Stimulated activated CD8-positive, alpha-beta memory T cell treated with anti-CD3 and anti-CD28 coated beads, Interleukin-7, amount 100 ng/mL, for 4 hours (primary cell): ENCODE measurements at places on chromosomes 4 and X.

GRCh38 chr4:137065311-137065710, 467.0 kb downstream of the PCDH18 start:
- no peak for DNase-seq

- no peak for DNase-seq
These were observed 231.5 kb downstream of the PCDH18 start for GRCh38 chr4:137300776-137301175.

- DNase-seq: no peak
These were observed 2.0 kb upstream of the GPR34 start for GRCh38 chrX:41686788-41687187.

DNA sequence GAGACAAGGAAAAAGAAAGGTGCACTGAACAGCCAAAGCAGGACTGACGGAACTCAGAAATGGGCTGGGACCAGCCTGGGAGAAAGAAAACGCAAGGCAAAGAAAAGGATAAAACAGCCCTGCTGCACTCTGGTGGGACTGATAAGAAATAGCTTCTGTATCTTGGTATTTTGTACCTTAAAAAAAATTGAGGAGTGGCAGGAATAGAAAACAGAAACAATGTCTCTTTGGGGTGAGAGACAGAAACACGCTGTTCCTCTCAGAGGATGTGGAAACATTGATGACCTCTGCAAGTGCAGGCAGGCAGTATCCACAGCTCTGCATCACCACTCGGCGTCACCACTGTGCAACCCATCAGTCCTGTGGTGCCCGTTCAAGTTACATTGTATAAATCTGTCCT, 152.5 kb upstream of the SPRY1 start:
- DNase-seq: no peak

- DNase-seq: no peak
These were observed 40.0 kb upstream of the SMARCA5 start for GRCh38 chr4:143473334-143474126.

GRCh38 chrX:33138677-33139249, 72.6 kb downstream of the DMD start:
- DNase-seq: no peak

DNA sequence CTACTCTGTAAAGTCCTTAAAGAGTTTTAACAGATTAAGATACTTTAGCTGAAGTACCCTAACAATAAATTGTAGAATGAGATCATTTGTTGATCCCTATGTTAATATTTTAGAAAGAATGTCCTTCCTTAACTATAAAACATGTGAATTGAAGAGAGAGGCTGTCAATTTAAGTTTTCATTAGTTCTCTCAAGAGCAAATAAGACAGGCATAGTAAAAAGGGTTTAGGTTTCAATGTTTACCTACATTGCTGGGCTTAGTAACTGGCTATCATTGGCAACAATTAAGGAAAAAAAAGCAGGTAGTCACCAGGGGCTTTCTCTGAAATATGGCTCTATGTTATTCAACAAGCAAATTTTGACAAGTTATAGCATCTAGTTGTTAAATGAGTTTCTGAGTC, 91.5 kb downstream of the ATRX start:
- DNase-seq: no peak

DNA sequence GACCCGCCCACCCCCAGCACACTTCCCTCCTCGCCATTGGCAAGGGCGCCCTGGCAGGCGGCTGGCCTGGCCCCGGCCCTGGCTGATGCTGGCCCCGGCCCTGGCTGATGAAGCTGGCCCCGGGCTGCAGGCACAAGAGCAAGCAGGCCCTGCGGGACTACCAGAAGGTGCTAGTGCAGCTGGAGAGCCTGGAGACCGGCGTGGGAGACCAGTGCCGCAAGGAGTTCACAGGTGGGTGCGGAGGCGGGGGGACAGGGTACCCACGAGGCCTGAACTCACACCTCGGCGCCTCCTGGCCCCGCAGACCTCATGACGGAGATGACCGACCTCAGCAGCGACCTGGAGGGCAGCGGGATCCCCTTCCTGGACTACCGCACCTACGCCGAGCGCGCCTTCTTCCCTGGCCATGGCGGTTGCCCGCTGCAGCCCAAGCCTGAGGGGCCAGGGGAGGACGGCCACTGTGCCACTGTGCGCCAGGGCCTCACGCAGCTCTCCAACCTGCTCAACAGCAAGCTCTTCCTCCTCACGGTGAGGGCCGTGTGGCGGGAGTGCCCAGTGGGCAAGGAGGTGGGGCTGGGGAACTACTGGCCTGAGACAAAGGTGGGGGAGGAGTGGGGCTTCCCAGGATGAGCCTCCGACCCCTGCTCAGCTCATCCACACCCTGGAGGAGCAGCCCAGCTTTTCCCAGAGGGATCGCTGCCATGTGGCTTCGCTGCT, 6.1 kb upstream of the SRPK3 start:
- DNase-seq: no peak

DNA sequence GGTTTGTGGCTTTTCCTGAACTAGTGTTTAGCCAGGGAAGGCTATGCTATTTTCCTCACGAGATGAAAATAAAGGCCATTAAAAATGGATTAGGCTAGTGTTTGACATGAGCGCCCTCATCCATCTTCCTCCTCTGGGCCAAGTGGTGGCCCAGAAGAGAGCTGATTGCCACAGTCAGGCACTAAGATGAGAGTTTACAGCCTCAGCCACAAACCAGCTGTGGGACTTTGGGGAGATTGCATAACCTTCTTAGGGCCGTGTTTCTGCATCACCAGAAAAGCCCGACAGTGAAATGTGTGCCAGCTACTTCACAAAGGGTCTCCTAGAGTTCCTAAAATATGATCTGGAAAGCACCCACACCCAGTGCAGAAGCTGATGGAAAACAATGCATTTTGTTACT, 42.3 kb upstream of the LNX1 start:
- no peak for DNase-seq

GRCh38 chrX:132940727-132941327, 17.6 kb downstream of the HS6ST2 start:
- DNase-seq: no peak

GRCh38 chr4:60452266-60452665, 747.9 kb upstream of the ADGRL3 start:
- DNase-seq: no peak

- no peak for DNase-seq
These were observed 329.4 kb downstream of the KLHL4 start for GRCh38 chrX:87846956-87847355.

- no peak for DNase-seq
These were observed 30.3 kb downstream of the LRPAP1 start for GRCh38 chr4:3501825-3502425.

DNA sequence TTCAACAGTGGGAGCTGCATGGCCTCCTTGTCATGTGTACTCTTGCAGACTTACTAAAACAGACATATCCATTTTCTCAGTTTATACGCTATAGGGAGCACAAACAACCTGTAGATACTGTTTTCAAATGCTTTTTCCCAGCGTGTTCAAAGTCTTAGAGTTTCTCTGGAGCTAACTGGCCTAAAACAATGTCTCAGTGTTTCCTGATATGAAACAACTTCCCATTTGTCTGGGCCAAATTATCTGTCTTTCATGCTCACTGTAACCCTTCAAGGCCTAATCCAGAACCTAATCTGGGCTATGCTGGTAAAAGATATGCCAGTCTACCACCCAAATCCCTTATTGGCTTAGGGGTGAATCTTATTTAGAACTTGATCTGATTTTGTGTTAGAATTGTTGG, 38.8 kb downstream of the RAB40A start:
- no peak for DNase-seq

- no peak for DNase-seq
These were observed 108.6 kb downstream of the TNIP2 start for GRCh38 chr4:2647403-2648158.

GRCh38 chr4:69497076-69497475, 1.4 kb upstream of the UGT2B4 start:
- no peak for DNase-seq

GRCh38 chrX:1224954-1225353, 12.5 kb upstream of the CRLF2 start:
- DNase-seq: no peak

- no peak for DNase-seq
These were observed 257.8 kb downstream of the FAT4 start for GRCh38 chr4:125572601-125573000.

DNA sequence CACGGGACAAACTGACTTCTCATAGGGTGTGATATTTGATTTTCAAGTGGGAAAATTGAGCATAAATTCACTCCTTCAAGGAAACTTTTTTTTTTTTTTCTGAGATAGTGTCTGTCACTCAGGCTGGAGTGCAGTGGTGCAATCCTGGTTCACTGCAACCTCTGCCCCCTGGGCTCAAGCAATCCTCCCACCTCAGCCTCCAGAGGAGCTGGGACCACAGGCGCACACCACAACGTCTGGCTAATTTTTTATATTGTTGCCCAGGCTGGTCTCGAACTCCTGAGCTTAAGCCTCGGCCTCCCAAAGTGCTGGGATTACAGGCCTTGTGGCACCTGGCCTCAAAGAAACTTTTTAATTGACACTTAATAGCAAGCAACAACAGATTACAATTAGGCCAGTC, 13.8 kb downstream of the CLDN34 start:
- DNase-seq: no peak

GRCh38 chrX:66019974-66020373, 19.9 kb downstream of the VSIG4 start:
- DNase-seq: no peak

- DNase-seq: no peak
These were observed 54.7 kb downstream of the RBPJ start for GRCh38 chr4:26375551-26375950.

DNA sequence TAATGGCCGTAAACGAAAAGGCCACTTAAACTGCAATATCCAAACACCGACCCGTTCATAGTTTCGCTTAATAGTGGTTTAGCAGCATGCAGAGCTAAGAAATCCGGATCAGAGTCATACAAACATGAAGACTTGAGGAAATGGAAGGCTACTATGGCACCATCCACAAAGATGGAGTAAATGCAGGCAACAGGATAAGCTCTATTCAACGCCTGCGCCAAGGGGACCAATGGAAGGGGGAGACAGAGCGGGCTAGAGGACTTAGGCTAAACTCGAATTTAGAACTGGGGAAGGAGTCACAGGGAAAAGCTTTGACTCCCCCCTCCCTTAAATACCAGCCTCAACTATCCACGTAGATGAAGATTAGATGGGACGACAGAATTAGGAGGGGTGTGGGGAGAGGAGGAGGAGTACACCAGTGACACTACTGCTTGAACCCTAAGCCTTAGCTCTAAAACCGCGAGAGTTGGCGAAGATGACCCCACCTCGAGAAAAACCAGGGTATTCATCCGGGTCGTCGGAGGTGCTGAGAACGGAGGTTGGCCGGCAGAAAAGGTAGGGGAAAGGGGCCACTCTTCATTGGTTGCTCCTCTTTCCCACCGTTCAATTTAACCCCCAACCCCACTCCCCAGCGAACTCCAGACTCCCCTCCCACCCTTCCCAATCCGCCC, 3.5 kb downstream of the HUWE1 start:
- DNase-seq: peak; percentile 10

DNA sequence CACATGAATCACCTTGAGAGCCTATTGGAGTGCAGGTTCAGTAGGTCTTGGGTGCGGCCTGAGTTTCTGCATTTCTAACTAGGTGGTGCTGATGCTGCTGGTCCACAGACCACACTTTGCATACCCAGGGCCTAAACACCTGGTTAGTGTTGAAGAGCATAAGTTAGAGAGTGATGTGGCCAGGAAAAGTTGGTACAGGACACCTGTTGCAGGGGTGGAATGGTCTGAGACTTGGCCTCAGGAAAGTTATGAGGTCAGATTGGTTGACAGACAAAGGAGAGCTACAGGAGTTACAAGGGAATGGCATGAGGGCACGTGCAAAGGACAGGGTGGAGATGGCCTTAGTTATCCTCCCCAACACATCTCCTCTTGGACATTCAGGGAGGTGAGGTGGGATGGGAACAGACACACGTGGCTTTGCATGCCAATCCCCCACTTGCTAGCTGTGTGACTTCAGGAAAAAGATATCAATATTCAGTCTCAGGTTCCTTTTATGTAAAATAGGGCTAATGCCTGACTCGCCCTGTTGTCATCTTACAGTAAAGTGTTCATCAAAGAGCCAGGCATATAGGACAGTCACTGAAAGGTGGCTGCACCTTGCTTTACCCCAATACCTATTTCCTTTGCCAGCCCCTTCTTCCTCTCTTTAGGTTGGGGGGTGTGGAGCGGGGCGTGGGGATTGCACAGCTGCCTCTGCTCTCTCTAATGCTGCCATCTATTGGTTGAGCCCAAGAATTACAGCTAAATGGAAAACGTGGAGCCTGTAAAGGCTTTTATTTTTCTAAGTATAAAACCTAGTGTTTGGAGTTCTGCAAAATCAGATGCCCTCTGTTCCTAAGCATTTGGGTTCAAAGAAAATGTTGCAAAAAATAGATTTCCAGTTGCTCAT, 47.5 kb downstream of the ATG4A start:
- no peak for DNase-seq

- no peak for DNase-seq
These were observed 61.4 kb downstream of the DDX53 start for GRCh38 chrX:23061116-23061515.

DNA sequence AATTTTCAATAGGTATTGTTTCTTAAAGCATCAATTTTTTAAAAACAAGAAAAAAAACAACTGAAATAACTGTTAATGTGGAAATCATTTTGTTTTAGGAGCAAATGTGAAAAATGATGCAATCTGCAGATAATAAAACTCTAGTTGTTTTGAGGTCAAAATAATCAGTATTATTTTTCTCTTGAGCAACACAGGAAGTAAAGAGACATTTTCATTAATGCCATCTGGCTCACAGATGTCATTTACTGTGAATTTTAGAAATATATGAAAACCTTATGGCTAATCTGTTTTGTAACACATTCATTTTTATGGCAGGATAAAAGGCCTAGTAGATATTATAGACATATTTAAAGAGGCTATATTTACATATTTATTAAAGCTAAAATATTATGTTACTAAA, 141.6 kb downstream of the PCDH18 start:
- DNase-seq: no peak

DNA sequence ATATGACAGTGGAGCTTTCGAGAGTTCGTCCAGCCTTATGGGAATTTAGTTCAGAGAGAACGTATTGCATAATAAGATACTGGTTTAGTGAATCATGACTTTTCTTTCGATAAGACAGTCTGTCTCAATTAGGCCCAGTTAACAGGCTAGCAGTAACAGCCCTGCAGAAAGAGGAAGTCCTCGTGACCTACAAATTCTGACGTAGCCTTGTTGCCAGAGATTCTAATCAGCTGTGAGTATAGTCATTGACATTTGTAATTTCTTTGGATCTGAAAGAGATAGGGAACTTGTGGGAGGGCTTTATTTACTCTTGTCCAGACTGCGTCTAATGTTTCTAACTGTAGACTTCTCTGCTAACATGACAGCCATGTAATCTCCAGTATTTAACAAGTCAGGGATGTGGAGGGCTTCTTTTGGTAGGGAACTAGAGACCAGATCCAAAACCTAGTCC, 15.8 kb downstream of the ART3 start:
- no peak for DNase-seq
